ENCODE measurements at places on chromosomes 2 and 18.

DNA sequence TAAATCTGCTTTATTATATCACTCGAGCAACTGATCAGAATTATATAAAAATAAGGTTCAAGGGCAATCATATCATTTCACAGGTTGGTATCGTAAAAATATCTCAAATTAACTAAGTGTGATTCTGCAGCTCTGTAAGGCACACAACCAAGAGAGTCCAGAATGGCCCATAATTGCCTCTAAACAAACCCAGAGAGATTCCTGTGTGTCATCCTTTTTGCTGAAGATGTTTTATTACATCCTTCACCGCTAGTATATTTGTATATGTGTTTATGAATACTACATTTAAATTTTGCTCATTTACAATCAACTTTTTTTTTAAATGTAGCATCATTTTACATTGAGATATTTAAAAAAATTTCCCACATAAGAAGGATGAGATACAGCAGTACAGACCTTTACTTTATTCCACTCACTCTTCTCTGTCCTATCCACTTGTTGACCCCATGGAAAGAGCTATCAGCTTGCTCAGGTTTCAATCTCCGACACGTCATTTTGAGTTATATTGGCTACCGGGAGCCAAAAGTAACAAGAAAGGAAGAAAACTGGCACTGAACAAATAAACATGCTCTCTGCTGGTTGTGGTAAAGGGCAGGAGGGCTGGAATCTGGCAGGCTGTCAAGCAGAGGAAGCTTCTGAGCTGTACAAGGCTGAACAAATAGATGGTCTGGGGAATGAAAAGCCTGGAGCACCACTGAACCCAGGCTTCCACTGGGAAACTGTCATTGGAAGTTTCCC, 23.1 kb downstream of the PLA2R1 start:
- DNase-seq, result no peak

- DNase-seq, result no peak
These were observed 121.4 kb upstream of the MAP3K20 start for GRCh38 chr2:172953970-172954852.

- DNase-seq, result peak; percentile 82
These were observed 144.3 kb downstream of the VAPA start for GRCh38 chr18:10057894-10058791.

GRCh38 chr18:32478807-32479206, 8.1 kb upstream of the GAREM1 start:
- no peak for DNase-seq

DNA sequence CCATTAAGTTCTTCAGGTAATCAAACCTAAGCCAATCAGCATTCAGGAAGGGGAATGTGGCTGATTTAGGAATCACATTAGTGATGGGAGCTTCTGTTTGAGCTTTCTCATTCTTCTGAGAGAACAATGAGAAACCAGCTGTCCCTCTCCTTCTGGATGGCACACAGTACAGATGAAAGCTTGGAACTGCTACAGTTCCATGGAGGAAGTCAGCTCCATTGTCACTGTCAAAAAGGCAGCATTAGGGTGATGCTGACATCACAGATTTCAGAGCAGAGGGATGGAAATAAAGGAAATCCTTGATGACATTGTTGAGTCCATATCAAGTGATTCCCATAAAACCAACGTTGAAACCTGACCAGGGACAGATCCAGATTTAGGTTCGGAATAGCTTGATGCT, 36.1 kb upstream of the ACYP2 start:
- DNase-seq, result no peak

Data from inflammatory macrophage (primary cell).